ENCODE measurements at places on chromosomes 7 and 10.

- H3K4me3 ChIP-seq: no peak overlapping the region
- H3K27ac ChIP-seq: no peak overlapping the region
- DNase-seq: no peak
- H3K36me3 ChIP-seq: no peaks in the 10 kb centered on the region
- no peaks in the 10 kb centered on the region for H3K4me1 ChIP-seq
Measured at GRCh38 chr10:74587109-74587854, 239.1 kb upstream of the KAT6B start.

- no peak for DNase-seq
- no peaks in the 10 kb centered on the region for H3K27me3 ChIP-seq
- H3K4me3 ChIP-seq: no peak overlapping the region
- no peaks in the 10 kb centered on the region for H3K4me1 ChIP-seq
Measured at GRCh38 chr7:116150588-116150987, 59.8 kb upstream of the TES start.

DNA sequence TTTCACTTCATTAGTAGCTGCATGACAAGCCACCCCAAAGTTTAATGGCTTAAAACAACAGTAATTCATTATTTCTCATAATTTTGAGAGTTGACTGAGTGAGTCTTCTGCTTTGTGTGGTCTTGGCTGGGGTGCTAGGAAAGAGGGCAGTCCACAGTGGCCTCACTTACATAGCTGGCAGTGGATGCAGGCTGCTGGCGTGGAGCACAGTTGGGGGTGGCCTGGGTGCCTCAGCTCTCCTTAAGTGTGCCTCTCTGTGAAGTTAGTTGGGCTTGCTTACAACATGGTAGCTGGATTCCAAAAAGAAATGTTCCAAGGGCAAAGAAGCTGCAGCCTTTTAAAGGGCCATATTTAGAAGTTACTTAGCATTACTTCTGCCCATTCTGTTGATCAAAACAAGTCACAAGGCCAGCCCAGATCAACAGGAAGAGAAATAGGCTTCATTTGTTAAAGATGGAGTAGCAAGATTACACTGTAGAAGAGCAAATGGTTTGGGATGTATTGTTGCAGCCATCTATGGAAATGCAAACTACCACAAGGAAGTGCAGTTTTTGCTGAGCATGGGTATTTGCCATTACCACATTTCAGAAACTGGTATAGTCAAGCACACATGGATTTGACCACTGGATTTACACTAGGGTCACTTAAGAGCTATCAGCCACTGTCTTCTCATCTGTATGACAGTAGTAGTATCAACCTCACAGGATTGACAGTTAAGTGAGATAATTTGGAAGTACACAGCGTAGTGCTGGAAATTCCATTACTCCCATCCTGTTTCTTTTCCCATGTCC is 33.6 kb downstream of the ZEB1 start:
- no peaks in the 10 kb centered on the region for H3K36me3 ChIP-seq
- DNase-seq: no peak
- no peaks in the 10 kb centered on the region for H3K4me1 ChIP-seq
- no peaks in the 10 kb centered on the region for H3K27me3 ChIP-seq
- no peak overlapping the region for H3K27ac ChIP-seq

DNA sequence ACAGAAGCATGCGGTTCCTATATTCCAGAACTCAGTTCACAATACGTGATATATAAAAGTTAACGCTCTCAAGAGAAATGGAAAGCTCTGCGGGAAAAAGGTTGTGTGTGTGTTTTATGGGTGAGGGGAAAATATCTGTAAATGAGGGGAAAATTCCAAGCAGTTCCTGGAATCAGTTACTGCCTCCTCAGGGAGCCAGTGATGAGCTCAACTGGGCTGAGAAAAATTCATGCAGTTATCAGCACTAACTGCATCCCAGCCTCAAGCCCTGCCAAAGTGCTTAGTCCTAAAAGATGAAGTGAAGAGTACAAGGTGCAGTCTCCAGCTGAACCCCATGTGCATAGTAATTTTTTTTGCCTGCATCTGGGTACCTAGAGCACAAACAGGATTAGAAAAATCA is 191.9 kb downstream of the CDK14 start:
- no peaks in the 10 kb centered on the region for H3K4me1 ChIP-seq
- H3K36me3 ChIP-seq: no peaks in the 10 kb centered on the region
- DNase-seq: no peak
- no peak overlapping the region for H3K27ac ChIP-seq
- no peaks in the 10 kb centered on the region for H3K27me3 ChIP-seq

DNA sequence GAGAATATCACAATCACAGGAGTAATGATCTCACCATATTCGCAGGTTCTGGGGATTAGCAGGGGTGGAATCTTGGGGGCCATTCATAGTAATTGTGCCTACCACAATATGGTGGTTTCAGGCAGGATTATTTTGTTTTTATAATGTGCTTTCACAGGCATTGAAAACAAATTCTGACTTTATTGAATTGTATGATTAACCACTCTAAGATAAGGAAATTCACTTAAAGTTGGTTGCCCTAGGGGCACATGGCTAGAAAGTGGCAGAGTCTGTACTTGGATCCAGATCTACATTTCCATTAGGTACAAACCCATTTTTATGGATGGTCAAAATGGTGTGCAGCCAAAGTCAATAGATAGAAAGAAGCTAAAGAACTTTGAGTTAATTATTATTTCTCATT is 1.7 kb downstream of the CROT start:
- no peaks in the 10 kb centered on the region for H3K4me1 ChIP-seq
- H3K36me3 ChIP-seq: no peaks in the 10 kb centered on the region
- H3K27me3 ChIP-seq: no peaks in the 10 kb centered on the region
- no peak overlapping the region for H3K4me3 ChIP-seq

- DNase-seq: peak; percentile 87
- H3K4me1 ChIP-seq: no peaks in the 10 kb centered on the region
- H3K36me3 ChIP-seq: no peaks in the 10 kb centered on the region
- peak within 1 kb of the TSS; percentile 100 for H3K27ac ChIP-seq
- H3K4me3 ChIP-seq: peak within 1 kb of the TSS; percentile 98
Measured at GRCh38 chr7:140176811-140177702, at the start of gene KDM7A. Gene KDM7A, minus strand, starts transcription at chr7:140176983. Its CDS starts 46 bp downstream, at chr7:140176937.

GRCh38 chr10:71852355-71852937 is 1.4 kb upstream of the PSAP start:
- no peak for DNase-seq
- H3K36me3 ChIP-seq: no peaks in the 10 kb centered on the region
- H3K4me1 ChIP-seq: peaks cover 3% of the 10 kb centered on the region
- peak overlapping the region; percentile 98 for H3K27ac ChIP-seq
- no peaks in the 10 kb centered on the region for H3K27me3 ChIP-seq

- H3K27me3 ChIP-seq: no peaks in the 10 kb centered on the region
- no peaks in the 10 kb centered on the region for H3K36me3 ChIP-seq
- no peak for DNase-seq
- H3K4me3 ChIP-seq: no peak overlapping the region
- H3K27ac ChIP-seq: no peak overlapping the region
Measured at GRCh38 chr7:83751217-83751616, 102.3 kb upstream of the SEMA3E start.

DNA sequence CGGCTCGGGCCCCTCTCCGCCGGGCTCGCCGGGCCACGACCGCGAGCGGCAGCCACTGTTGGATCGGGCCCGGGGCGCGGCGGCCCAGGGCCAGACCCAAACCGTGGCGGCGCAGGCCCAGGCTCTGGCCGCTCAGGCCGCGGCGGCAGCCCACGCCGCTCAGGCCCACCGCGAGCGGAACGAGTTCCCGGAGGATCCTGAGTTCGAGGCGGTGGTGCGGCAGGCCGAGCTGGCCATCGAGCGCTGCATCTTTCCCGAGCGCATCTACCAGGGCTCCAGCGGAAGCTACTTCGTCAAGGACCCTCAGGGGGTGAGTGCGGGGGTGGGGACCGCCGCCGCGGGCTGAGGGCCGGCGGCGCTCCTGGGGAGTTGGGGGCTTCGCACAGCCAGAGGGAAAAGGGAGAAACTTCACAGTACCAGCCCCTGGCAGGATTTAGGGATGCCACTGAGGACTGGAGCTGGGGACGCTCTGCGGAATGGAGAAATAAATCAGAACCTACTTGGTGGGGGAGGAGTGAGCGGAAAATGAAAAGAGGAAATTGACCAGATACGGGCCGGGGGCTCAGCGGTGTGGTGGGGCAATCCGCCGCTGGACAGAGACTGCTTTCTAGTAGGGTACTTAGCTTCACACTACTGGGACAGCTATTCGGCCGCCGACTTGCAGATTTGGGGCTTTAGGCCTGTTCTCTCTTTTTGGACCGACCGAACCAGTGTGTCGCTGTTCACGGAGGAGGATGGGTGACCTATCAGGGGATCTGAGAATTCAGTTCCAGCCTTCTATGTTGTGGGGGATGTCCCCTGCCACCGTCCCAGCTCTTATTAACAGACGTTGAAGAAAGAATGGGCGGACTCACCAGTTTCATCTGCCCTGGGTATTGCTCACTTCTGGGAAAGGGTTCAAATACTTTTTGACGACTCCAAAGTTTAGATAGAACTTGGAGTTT is 669 bp downstream of the PI4K2A start:
- H3K4me3 ChIP-seq: peak overlapping the region; percentile 79
- H3K36me3 ChIP-seq: no peaks in the 10 kb centered on the region
- DNase-seq: peak; percentile 20
- peak overlapping the region; percentile 93 for H3K27ac ChIP-seq

DNA sequence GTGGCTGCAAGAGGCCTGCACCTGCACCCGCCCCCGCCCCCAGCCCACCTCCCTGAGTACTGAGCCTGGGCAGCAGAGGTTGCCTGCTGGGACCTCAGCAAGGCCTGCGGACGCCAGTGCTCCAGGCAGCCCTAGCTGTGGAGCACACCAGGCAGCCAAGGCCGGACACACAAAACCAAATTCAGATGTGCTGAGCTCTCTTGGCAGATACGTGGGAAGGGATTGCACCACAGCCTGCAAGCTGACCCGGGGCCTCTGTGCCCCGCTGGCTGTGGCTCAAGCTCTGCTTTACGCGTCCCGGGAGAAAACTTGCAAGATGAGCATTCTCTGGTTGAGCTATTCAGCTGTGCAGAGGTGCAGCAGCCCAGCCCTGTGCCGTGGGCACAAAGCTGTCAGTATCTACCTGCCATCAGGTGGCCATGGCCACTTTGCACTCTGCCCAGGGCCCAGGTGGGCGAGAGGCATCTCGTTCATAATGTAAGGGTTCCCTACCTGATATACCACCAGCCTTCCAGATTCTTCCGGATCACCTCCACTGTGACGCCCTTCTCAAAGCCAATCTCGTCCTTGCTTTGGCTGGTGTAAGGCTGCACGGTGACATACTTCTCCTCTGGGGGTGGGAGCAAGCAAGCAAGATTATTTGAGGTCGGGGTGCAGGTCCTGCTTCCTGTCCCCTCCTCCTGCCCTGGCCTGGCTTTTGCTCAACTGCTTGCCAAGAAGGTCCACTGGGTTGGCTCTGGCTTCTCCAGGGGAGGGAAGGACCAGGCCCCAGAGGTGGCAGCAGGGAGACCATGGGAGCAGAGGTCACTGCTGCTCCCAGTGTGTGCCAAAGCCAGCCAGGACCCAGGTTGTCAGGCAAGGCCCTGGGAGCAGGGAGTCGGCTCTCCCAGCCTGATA is 123.4 kb downstream of the NEURL1 start:
- peak; percentile 53 for DNase-seq
- no peak overlapping the region for H3K4me3 ChIP-seq
- H3K27ac ChIP-seq: peak overlapping the region; percentile 80
- no peaks in the 10 kb centered on the region for H3K36me3 ChIP-seq

All from breast epithelium (tissue), 4 donors.